LoVo (cell line): ENCODE measurements at places on chromosomes 3 and 15.

DNA sequence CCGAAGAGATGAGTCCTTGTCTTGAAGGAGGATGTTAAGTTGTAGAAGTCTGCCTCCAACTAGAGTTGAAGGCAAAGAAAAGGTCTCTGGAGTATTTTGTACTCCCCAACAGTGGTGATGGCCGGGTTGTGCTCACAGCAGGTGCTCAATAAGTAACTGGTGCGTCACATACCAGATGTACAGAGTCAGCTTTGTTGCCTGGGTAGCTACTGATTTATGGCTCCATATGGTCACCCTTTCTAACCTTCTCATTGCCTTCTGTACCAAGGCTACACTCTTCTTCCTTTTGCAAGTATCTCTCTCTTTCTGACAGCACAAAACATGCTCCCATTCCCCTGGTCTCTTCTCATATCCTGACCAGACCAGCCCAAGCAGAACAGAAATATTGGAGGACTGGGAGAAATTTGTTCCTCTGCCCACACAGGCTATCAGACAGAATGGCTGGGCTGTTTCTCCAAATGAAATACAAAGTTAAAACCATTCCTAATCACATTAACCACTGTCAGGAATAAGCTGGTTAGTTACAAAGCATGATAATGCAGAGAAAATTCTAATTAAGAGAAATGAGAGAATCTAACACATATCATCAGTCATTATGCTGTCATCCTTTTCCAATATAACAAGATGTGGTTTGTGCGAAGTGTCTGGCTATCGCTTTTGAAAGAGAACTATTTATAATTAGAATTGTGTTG, 150.1 kb upstream of the LRRN1 start:
- DNase-seq = no peak

GRCh38 chr3:177459401-177459800, 262.1 kb upstream of the TBL1XR1 start:
- no peak for DNase-seq

- peak; percentile 95 for DNase-seq
These were observed 33.3 kb downstream of the TM4SF18 start for GRCh38 chr3:149299938-149300801.

DNA sequence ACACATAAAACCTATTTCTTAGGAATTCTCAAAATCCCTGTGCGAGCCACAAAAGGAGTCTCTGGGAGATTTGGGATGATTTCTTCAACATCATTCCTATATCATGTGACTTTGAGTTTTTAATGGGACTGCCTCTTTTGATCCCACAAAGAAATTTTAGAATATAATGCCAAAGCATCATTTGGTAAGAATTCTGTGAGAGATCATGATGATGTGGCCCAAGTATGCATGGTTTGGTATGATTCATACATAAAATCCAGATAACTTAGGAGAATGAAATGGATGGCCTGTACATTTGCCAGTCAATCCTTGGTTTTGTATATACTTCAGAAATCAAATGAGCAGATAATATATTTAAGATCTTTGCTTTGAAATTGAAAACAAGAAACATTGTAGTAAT, 61.3 kb downstream of the UBE2E2 start:
- DNase-seq = no peak

GRCh38 chr15:101660005-101660404, 7.8 kb upstream of the TM2D3 start:
- DNase-seq = no peak

DNA sequence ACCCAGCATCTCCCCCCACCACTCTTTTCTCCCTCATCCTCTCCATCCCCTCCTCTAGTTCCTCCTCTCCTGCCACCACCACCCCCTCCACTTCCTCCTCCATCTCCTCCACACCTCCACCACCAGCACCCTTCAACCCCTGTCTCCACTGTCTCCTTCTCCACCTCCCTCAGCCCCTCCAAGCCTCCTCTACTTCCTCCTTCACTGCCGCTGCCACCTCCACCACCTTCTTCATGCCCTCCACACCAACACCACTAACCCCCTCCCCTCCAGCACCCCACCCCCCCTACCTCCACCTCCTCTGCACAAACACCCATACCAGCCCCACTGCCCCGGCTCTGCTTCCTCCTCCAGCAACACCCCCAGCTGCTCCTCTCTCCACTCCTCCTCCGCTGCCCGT, 88.0 kb downstream of the HES1 start:
- no peak for DNase-seq

DNA sequence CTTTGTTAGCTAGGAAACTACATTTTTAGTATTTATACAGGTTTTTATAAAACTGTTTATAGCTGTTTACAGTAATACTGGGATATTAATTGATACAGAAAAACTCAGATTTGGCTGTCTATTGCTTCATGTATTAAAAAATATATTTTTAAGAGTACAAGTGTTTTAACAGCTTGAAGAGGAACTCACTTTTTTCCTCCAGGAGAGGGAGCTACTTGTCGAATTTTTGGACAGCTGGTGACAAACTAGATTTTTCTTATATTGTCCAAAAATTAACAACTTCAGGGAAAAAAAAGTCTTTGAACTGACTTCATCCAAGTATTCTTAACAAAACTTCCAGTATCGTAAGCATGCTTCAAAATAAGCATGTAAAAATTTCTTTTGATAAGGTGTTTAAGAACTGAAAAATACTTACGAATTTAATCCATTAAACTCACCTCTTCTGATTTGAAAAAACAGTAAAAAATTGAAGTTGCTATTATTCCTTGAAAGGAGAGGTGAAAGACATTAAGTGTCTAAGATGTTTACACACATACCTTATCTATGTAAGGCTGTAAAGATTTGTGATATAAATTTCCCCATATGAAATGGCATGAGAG, 4.0 kb downstream of the DIPK2A start:
- peak; percentile 29 for DNase-seq

GRCh38 chr3:94416768-94417167, 353.9 kb downstream of the NSUN3 start:
- no peak for DNase-seq

DNA sequence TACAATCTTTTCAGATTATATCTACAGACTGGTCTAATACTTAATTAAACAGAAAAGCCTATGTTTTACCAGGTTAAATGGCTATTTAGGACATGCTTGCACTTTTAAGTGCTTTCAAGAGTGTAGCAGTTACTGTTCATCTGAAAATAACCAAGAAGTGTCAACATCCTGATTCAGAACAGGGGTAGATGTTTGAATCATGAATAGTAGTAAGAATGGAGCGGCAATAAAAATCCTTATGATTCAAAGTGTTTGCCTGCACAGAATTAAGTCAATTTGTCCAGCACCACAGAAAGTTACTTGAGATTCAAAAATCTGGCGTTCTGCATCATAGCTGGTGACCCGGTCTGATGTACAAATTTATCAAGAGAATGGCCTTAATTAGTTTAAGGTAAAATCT, 48.3 kb downstream of the GREM1 start:
- no peak for DNase-seq

DNA sequence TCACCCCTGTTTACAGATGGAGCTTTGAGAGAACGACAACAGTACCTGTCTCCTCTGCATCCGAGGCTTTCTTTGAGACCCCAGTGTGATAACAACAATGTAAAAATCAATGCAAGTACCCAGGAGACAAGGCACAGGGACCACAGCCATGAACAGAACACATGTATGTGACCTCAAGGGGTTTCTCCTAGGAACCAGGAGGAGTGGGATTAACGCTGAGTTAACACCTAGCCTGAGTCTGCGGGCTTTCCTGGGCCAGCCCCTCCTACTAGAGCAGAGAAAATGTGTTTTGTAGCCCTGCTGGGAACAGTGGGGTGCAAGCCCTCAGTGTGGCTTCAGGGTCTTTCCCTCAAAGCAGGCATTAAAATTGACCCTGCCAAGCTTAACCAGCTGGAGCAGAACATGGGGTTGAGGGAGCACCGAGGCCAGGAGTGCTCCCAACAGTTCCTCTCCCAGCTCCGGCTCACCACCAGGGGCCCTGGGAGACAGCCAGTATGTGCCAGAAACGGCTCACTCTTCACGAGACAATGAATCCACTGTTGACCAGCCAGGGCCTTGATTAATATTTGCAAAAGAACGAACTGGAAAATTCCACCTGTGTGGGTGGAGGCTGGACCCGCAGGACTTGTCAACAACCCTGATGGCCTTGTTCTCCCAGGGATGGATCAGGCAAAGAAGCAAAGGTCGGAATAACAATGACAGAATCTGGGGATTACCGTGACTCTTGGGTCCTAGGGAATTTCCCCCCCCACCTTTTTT, 3.6 kb downstream of the CHDH start:
- DNase-seq = peak; percentile 67

- DNase-seq = no peak
These were observed 174.4 kb upstream of the FAM3D start for GRCh38 chr3:58840949-58841348.

GRCh38 chr15:63049783-63050371, 7.3 kb downstream of the TPM1 start:
- DNase-seq = no peak
